MM.1S (cell line): ENCODE measurements at places on chromosomes 4 and X.

GRCh38 chr4:100087743-100088142 lies 102.5 kb downstream of the DDIT4L start:
- no peak for DNase-seq

DNA sequence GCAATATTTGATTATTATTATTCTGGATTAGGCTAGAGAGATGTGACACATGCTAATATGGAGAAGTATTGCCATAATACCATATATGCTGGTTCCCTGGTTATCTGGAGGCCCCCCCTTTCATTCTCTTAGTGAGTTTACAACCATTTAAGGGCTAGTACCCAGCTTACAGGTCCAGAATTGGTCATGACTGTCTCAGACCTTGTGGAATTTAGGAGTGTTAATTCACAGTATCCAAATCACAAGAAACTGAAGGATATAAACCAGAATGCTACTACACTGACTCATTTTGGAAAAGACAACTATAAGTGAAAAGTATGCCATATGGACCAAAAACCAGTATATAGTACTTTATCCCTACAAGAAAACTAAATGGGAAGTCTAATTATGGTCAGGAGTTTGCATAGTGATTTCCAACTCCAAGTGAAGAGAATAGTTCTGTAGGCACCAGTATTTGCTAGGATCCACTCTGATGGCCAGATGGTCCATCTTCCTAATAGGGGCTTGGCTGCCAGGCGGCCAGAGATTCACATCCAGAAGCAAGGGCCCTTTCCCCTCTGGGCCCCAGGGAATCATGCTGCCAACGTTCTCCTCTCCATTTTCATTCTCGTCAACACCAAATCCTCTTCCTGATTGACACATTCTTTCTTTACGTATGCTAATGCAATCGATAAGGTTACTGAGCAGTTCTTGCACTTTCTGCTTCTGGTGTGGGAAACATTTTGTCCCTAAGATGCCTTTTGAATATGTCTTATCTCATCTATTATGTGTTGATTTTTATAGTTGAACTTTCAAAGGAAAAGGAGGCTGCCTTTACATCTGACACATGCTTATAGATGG lies 123.6 kb downstream of the SHROOM3 start:
- no peak for DNase-seq

DNA sequence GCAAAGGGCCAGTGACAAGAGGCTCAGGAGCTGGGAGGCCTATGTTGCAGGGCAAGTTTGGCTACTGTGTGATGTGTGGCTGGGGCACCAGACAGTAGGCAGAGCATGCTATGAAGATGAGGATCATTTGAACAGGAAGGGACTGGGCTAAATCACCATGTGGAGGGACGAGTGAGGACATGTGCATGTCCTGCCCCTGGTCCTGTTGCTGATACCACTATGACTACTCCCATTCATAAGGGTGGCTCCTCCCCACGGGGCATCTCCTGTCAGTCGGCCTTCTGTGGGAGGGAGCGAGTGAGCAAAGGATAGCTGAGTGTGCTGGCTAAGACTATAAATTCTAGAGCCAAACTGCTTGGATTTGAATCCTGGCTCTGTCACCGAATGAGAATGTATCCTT lies 139.2 kb downstream of the TMEM164 start:
- DNase-seq, result no peak

DNA sequence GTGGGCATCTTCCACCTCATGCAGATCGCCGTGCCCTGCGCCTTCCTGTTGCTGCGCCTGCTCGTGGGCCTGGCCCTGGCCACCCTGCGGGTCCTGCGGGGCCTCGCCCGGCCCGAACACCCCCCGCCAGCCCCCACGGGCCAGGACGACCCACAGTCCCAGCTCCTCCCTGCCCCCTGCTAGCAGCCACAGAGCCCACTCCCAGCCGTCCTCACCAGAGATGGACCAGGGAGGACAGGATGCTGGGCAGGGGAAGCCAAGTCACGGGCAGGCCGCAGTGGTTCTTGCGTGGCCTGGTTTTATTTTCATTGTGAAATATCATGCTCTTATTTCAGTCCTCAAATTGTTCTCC lies 15.1 kb downstream of the DGKQ start:
- DNase-seq, result no peak

DNA sequence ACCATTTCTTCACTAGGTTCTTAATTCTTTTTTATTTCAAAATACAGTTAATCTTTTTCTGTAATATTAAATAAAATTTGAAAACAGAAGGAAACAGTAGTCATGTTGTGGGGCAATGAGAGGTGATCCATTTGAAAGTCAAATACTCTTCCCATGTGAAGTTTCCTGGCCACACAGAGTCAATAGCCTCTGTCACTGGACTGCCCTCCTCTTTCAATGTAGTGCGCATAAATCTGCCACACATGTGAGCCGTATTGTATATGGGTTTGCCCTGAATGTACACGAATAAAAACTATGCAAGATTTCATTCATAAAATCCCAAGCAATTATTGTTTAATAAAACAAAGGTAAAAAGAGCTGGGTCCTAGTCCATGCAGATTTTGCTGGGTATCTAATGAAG lies 59.1 kb downstream of the NKX6-1 start:
- no peak for DNase-seq

- no peak for DNase-seq
These were observed 8.3 kb upstream of the GRPEL1 start for GRCh38 chr4:7075962-7076695.

- DNase-seq, result no peak
These were observed 67.7 kb upstream of the STARD8 start for GRCh38 chrX:68579810-68580209.

GRCh38 chr4:10099499-10100325 lies 16.9 kb downstream of the WDR1 start:
- DNase-seq, result no peak

GRCh38 chr4:37232315-37232714 lies 12.2 kb upstream of the NWD2 start:
- DNase-seq, result no peak

- DNase-seq, result no peak
These were observed 39.3 kb downstream of the GASK1B start for GRCh38 chr4:158133551-158133950.

DNA sequence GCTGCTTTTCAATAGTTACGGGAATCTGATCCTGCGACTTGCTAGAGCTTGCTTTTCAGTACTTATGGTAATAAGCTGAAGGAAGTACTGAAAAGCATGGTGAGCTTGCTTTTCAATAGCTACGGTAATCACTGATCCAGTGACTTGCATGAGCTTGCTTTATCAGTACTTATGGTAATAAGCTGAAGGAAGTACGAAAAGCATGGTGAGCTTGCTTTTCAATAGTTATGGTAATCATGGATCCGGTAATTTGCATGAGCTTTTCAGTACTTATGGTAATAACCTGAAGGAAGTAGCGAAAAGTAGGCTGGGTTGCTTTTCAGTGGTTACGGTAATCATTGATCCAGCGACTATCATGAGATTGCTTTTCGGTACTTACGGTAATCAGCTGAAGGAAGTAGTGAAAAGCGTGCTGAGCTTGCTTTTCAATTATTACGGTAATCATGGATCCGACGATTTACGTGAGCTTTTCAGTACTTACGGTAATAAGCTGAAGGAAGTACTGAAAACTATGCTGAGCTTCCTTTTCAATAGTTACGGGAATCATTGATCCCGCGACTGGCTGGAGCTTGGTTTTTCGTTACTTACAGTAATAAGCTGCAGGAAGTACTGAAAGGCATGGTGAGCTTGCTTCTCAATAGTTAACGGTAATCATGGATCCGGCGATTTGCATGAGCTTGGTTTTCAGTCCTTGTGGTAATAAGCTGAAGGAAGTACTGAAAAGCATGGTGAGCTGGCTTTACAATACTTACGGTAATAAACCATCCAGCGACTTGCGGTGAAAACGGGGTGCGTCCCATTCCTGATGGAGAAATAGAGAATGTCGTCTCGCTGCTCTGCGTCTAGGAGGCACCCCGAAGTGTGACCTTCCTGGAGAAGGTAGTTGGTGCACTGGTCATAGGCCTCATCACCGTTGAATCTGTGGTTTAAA lies 6.5 kb downstream of the CRLF2 start:
- DNase-seq, result peak; percentile 79

GRCh38 chr4:85555206-85555605 lies 80.3 kb downstream of the ARHGAP24 start:
- no peak for DNase-seq

DNA sequence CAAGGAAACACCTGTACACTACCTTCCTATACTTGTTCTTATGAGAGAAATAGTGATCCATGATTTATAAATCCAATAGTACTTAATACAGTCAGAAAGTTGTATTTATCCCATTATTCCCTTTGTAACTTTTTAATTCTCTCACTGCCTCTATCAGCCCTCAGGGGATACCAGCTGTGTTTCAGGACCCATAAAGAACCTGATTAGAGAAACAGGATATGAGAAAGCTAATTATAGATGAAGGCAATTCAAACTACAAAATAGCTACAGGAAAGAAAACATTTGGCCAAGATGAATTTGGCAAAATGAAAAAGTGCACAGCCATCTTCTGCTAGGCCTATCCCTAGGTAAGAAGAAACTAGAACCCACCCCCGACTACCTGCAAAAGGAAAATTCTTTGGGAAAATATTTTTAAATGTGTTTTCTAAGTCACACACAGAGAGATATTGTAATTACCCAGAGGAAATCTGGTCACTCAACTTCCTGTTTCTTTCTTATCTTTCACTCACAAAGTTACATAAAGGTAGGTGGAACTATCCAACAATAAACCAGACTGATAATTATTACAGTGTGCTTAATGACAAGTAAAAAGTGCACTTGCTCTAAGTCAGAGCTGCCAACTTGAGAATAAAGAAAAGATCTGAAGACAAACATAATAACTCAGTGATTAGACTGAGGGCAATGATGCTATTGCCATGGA lies 836.5 kb upstream of the HTR2C start:
- DNase-seq, result peak; percentile 53

DNA sequence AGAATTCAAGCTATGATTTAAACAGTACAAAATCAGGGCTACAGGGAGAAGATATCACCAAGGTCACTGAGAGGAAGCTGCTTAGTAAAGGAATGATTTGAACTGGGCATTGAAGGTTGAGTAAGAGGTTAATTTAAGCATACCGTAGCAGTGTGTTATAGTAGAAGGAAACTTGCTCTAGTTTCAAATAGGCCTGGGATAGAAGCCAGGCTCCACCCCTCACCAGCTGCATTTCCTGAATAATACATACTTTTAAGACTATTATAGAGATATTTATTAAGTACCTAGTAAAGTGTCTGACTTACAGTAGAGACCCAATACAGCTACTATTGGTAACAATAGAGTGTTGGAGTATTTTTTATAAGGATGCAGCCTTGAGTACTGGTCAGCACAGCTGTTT lies 118.0 kb upstream of the GLRA2 start:
- DNase-seq, result peak; percentile 7

DNA sequence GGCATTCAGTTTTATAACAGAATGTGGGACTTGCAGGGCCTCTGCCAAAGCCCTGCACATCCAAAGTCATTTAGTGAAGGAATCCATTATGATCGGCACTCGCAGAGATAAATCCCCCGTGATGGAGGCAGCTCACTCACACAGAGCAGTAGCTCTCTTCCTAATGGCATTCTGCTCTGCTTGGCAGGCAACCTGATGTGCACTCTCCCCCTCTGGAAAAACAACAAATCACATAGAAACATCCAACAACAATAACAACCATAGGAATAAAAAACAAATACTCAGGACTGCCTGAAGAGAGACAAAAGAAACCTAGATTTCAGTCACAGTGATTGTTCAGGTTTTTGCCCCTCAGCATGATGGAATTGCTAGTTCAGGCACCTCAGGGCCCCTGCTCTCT lies 59.7 kb downstream of the NAA11 start:
- DNase-seq, result no peak

- peak; percentile 86 for DNase-seq
These were observed 106.3 kb upstream of the TMLHE start for GRCh38 chrX:155718972-155719586.

- no peak for DNase-seq
These were observed 18.6 kb downstream of the FAM9A start for GRCh38 chrX:8782595-8782994.

DNA sequence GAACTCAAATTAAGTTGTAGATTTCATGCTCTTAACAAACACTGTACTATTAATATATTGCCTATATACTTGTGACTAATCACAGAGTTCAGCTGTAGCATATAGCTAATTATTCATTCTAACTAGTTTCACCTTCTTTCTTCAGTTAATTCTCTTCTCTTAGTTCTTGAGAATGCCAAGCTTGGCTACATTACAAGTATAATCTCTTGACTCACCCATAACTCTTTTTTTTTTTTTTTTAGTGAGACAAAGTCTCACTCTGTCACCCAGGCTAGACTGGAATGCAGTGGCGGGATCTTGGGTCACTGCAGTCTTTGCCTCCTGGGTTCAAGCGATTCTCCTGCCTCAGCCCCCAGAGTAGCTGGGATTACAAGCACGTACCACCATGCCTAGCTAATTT lies 5.4 kb downstream of the KLHL5 start:
- no peak for DNase-seq

DNA sequence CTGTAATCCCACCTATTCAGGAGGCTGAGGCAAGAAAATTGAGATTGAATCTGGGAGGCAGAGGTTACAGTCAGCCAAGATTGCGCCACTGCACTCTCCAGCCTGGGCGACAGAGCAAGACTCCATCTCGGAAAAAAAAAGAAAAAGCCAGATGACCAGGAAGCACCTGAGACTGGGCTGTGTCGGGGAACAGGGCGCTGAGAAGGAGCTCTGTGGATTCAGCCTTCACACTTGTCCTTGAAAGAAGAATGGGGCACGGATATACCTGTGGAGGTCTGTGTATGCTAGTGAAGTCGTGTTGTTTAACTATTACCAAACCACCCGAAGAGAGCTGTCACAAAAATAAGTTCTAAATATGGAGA lies 39.3 kb upstream of the TADA2B start:
- no peak for DNase-seq

DNA sequence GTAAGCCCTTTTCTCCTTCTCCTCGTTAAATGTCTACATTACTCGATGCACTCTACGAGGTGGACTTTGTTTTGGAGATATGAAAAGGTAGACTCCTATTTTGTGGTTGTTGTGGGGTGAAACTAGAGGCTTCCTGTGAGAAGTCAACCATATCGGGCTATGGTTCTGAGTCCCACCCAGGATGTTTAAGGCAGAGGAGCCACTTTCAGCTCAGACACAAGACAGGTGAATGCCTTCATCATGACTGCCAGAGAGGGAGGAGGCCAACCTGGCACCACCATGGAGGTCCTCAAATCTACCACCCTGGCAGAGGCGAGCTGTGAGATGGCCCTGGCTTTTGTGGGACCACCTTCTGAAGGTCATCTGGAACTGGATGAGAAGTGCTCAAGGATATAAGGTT lies 154.4 kb upstream of the KLF3 start:
- no peak for DNase-seq

DNA sequence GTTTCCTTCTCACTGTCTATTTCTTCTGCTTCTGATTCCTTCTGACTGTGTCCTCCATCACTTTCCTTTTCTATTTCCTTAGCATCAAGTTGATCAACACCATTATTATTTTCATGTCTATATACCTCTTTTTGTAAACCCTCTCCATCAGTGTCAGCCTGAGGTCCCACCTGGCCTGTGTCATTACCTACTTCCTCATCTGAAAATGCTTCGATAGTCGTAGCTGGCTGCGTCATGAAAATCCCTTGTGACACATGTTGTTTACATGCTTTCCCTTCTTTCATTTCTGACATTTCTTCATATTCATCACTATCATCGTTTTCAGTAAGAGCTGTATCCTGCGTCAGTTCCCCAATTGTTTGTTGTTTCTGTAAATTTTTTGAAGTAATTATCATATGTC lies 39.6 kb downstream of the RPGR start:
- DNase-seq, result no peak
